ENCODE measurements at places on chromosomes 6 and 20.

GRCh38 chr6:158625881-158626305 is 18.6 kb downstream of the DYNLT1 start:
- DNase-seq = no peak

DNA sequence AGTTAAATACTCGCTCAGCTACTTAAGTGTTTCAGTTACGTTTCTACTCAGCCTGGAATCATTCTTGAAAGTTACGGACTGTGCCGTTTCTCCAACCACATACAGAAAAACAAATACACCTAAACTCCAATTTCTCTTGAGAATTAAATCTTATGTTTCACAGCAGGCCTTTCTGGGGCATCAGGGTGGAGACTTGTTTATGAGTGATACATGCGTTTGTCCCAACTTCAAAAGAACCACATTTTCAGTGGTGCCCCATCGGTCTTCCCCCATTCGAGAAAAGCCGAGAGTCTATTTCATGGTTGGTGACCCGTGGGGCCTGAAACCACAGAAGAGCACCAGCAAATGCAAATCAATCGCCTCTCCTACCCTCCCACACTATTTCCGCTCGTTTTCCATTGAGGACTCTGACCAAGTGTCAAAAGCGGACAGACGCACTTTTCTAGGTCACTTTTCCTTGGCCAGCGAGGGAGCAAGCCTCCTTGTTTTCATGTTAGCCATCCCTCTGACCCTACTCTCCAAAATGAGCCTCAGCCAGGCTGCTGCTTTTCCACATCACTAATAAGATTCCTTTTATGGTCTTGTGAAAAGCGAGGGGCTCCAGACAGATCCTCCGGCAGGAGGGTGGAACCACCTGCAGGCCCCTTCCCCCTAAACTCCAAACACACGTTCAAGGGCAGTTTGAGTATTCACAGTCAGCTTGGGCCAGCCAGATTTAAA is 3.1 kb downstream of the JAG1 start:
- DNase-seq = no peak

GRCh38 chr6:93801101-93801847 is 381.9 kb upstream of the EPHA7 start:
- no peak for DNase-seq

DNA sequence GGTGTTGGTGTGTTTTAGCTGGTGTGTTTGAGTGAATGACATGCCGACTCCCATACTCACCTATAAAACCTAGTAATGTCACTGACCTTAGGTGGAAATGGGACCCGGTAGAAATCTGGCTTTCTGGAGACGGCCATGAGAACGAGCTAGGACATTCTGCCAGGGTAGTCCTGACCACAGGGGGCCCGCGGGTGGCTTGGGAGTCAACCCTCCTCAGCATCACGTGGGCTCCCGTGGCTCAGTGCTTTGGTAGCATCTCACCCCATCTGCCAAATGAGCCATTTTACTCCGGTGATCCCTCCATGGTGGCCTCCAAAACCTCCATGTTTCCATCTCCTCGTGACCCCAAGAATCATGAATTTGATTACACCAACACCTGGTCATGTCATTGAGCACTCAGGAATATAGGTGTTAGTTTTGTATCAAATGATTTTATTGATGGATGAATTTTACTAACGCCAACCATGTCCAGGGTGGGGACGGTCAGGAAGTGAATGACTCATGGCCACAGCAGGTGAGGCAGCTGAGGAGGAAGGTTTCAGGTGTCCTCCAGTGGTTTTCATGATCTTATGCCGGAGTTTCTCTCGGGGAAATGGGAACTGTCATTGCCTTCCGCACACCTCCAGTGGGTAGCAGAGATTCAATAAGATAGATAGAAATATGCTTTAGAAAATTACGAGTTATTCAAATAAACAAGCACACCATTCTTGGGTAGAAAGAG is 195.0 kb downstream of the SYNDIG1 start:
- DNase-seq = peak; percentile 21

DNA sequence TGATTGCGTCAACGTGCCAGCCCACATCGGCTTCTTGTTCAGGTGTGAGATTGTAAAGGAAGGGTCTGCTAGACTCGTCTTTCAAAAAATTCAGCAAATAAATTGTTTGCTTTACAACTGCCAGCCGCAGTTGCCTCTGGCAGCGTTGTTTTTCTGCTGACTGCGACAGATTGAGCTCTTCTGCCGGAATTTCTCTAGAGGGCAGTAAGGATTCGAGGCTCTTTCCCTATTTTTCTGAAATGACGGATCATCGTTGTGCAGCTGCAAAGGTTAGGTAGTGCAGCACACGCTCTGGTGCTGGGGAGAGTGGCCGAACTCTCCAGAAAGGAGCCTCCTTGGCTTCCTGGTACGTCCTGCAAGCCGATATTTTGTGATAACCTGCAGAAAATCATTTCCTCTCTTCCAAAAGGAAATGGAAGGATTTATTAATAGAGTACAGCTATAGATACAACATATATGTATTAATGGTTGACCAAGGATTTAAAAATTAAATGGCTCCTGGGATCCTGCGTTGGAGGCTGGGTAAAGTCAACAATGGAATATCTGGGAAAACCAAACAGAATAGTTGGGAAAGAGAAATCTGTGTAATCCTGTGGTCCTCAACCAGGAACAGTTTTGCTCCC is 121.9 kb upstream of the ZFP64 start:
- no peak for DNase-seq

DNA sequence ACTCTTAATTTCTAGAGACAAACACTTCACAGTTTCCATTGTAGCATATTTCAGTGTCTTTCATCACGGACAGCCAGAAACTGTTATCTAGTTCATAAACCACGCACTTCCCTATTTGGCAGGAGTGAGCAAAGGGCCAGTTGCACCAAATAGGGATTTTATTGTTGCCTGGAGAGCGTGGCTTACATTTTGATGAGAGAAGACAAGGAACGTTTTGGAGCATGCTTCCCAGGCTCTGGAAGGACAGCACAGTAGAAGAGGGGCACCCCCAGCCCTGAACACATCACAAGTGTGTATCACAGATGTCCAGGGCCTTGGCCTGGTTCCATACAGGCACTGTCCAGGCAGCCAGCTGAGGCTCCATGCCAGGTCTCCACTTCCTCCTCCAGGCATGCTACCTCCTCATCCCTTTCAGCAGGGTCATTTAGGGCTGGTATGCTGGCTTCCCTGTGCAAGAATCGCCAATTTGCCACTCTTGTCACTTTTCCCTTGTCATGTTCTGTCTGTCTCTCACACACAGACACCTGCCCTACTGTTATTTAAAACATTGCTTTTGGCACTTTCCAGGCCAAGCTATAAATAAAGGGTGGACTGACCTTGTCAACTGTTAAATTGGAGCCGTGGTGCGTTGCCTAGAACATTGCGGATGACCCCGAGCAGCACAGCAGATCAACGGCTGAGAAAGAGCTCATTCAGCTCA is 235.0 kb upstream of the GMDS start:
- no peak for DNase-seq

DNA sequence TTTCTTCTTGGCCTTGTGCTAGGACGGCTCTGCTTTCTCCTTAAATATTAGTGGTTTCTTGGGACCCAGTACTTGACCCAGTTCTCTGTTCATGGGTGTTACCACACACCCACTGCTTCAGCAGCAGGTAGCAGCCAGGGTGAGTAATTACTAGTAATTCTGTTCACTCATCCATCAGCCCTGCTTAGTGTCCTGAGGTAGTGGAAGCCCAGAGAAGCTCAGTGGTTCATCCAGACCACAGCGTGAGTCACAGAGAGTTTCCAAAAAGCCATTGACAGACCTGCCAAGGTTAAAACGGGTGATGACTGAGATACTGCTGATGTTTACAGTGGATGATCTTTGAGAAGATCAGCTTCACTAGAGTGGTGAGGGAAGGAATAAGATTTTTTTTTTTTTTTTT is 51.7 kb upstream of the HINT3 start:
- no peak for DNase-seq

GRCh38 chr6:22747571-22747970 is 178.2 kb downstream of the HDGFL1 start:
- no peak for DNase-seq

DNA sequence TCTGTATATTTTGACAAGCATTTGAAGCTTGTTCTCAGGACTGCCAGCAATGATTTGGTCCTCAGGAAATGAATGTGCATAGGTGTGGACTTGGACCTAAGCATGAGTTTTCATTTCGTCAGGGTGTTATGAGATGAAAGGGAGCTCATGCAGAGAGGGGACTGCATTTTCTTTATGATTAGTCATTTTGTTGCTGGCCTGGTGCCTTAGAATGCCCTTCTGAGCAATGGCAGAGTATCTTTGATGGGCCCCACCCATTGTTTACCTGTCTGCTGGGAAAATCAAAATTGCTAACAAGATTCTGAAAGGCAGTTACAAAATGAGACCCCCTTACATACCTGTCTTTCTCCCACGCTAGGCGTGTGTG is 51.5 kb upstream of the MTHFD1L start:
- no peak for DNase-seq

- DNase-seq = peak; percentile 79
These were observed 27.6 kb upstream of the NFATC2 start for GRCh38 chr20:51569815-51570738.

DNA sequence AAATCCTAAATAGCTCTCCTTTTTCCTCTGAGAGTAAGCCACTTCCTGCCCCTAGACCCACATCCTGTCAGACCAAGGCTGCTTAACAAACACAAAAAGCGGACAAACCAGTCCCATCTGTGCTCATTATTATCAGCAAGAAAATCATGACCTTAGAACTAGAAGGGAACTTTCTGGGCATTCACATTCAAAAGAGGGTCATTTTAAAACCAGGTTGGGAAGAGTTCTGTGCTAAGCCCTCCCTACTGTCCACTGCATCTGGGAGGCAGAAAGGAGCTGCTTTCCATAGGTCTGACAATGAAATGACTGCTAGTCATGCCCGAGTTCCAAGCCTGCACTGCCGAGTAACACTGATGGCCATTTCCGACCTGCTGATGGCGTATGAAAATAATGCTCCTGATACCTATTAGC is 15.4 kb downstream of the EZR start:
- DNase-seq = no peak

- no peak for DNase-seq
These were observed 138.3 kb upstream of the INSM1 start for GRCh38 chr20:20229595-20229994.

DNA sequence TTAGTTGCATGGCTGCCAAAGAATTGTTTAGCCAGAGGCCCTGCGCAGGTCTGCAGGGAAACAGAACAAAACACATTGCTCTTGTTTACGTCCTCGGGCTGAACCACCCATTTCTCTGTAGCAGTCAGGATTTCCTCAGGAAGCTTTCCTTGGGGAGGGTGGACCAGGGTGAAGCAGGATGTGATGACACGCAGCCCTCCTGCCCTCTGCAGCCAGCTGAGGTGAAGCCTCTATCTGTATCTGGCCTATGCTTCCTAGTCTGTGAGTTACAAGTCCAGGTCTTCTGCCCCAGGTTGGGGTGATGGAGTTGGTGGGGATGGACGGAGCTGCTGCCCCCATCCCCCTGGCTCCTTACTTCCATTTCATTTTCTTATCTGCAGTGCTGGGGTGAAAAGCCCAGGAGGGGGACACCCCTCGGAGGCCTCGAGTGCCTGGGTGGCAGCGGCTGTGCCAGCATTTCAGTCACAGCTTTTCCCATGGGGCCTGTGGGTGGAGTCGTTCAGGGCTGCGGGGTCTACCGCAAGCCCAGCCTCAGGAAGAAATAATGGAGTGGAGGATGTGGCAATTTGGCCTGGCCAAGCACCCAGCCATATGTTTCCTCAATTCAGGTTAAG is 24.9 kb downstream of the SASH1 start:
- DNase-seq = peak; percentile 73
